MCF 10A (cell line): ENCODE measurements at places on chromosomes 11 and 22. TPM values are rescaled to one million over a fixed set of nuclear protein-coding genes. Genes with fewer than 3 reads are reported as not detected.

Gene LRP4
- 0.88 and 1.0 TPM in 2 replicates for total RNA-seq

Gene LSP1
- 3.3 and 3.7 TPM in 2 replicates for total RNA-seq

Gene B3GAT3
- 40.1 and 42.4 TPM in 2 replicates for total RNA-seq

Gene NLRP10
- 0.42 and 1.3 TPM in 2 replicates for total RNA-seq

Gene ARHGAP42
- total RNA-seq, result 2.5 and 2.7 TPM in 2 replicates

Gene SMTNL1
- not detected in 2 replicates for total RNA-seq

Gene MED17
- total RNA-seq, result 42.2 and 43.9 TPM in 2 replicates

Gene ADM2
- 35.4 and 39.7 TPM in 2 replicates for total RNA-seq

Gene CHORDC1
- total RNA-seq, result 47.7 and 62.0 TPM in 2 replicates

Gene MYEOV
- 0.49 TPM in 1 of 2 replicates, not detected in the other for total RNA-seq

Gene CARD16
- total RNA-seq, result 14.0 and 14.4 TPM in 2 replicates

Gene GDPD4
- not detected in 2 replicates for total RNA-seq

Gene APOC3
- not detected in 2 replicates for total RNA-seq

Gene PNPLA5
- not detected in 2 replicates for total RNA-seq

Gene TP53I11
- 14.8 and 17.7 TPM in 2 replicates for total RNA-seq

Gene PLAAT2
- 0.58 TPM in 1 of 2 replicates, not detected in the other for total RNA-seq

Gene GLB1L2
- 11.1 and 17.0 TPM in 2 replicates for total RNA-seq

Gene APOL3
- 0.44 and 1.8 TPM in 2 replicates for total RNA-seq

Gene PRDM10
- total RNA-seq, result 5.1 and 5.6 TPM in 2 replicates

Gene IGSF9B
- total RNA-seq, result 13.9 and 19.7 TPM in 2 replicates

Gene PHETA2
- 0.27 TPM in 1 of 2 replicates, not detected in the other for total RNA-seq

Gene ANO9
- 7.2 and 9.4 TPM in 2 replicates for total RNA-seq

Gene CARNS1
- 0.07 TPM in 1 of 2 replicates, not detected in the other for total RNA-seq

Gene KCNJ11
- 0.54 TPM in 1 of 2 replicates, not detected in the other for total RNA-seq

Gene RTN4R
- 2.7 and 3.7 TPM in 2 replicates for total RNA-seq

Gene MS4A4A
- total RNA-seq, result not detected in 2 replicates

Gene GPHA2
- not detected in 2 replicates for total RNA-seq

Gene PIWIL4
- total RNA-seq, result not detected in 2 replicates

Gene SLC1A2
- total RNA-seq, result not detected in 2 replicates

Gene OR8D1
- total RNA-seq, result not detected in 2 replicates

Gene FRMD8
- 18.9 and 21.7 TPM in 2 replicates for total RNA-seq

Gene TMEM86A
- 0.30 and 0.49 TPM in 2 replicates for total RNA-seq

Gene PARVB
- 17.2 and 26.0 TPM in 2 replicates for total RNA-seq

Gene POU2F3
- not detected in 2 replicates for total RNA-seq

Gene SESN3
- 3.0 and 6.3 TPM in 2 replicates for total RNA-seq

Gene CHADL
- total RNA-seq, result 0.51 and 0.52 TPM in 2 replicates

Gene TEX12
- total RNA-seq, result not detected in 2 replicates

Gene OR5AP2
- not detected in 2 replicates for total RNA-seq

Gene CEP57
- total RNA-seq, result 73.7 and 78.8 TPM in 2 replicates

Gene SYT7
- total RNA-seq, result 25.2 and 57.7 TPM in 2 replicates

Gene BACE1
- 15.8 and 18.1 TPM in 2 replicates for total RNA-seq

Gene MS4A3
- not detected in 2 replicates for total RNA-seq

Gene AQP11
- 0.27 TPM in 1 of 2 replicates, not detected in the other for total RNA-seq

Gene LTO1
- total RNA-seq, result 31.5 and 34.2 TPM in 2 replicates
